ENCODE measurements at places on chromosomes 2 and 18.

GRCh38 chr2:178485356-178485755 is 5.1 kb downstream of the PLEKHA3 start:
- no peak for DNase-seq

DNA sequence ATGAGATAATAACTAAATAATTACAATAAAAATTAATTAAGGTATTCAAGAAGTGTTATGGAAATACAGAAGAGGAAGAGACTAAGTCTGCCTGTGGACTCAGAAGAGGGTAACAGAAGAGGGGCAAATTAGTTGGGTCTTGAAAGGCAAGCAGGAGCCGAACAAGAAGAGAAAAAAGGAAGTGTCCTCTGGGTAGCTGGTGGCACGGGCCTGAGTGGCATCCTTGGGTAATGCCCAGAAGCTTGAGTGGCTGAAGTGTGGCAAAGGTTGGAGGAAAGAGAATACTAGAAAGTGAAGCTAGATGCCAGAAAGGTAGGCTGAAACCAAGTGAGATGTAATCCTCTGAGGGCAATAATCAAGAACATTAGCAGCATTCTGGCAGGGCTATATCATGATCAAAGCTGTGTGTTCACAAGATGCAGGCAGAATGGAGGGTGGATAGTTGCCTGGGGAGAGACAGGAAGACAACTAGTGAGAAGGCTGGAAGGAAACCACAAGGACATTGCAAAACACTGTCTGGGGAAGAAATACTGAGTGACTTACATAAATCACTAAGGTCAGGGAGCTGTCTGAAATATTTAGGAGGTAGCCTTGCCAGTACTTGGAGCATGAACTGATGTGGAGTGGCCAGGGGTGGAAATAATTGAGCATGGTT is 16.2 kb downstream of the DOCK10 start:
- DNase-seq = no peak

GRCh38 chr2:144233733-144234541 is 286.0 kb downstream of the ZEB2 start:
- DNase-seq = no peak

GRCh38 chr2:52704251-52704650 is 1063.4 kb upstream of the CHAC2 start:
- no peak for DNase-seq

GRCh38 chr2:33603416-33603815 is 4.3 kb upstream of the FAM98A start:
- no peak for DNase-seq

- no peak for DNase-seq
Observed at GRCh38 chr2:39433586-39434195, 3.4 kb downstream of the MAP4K3 start.

DNA sequence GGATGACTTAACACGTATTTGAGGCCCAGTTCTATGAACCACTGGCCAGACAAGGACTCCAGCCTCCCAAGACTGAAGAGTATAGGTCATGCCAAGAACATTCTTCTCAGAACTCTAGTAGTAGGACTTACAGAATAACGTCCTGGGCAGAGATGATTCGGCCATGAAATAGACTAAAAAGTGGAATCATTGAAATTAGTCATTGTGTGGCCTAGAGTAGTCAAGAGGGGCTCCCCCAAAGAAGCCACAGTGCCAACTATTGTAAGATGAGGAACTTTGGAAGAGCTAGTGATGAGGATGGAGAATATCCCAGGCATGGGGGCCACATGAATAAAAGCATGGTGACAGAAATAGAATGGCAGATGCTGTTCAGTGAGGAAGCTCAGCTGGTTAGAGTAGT is 101.1 kb downstream of the TRIB2 start:
- no peak for DNase-seq

GRCh38 chr2:42722320-42723190 is 41.4 kb downstream of the OXER1 start:
- DNase-seq = no peak

GRCh38 chr2:230343747-230344146 is 16.8 kb downstream of the SP140L start:
- DNase-seq = no peak

DNA sequence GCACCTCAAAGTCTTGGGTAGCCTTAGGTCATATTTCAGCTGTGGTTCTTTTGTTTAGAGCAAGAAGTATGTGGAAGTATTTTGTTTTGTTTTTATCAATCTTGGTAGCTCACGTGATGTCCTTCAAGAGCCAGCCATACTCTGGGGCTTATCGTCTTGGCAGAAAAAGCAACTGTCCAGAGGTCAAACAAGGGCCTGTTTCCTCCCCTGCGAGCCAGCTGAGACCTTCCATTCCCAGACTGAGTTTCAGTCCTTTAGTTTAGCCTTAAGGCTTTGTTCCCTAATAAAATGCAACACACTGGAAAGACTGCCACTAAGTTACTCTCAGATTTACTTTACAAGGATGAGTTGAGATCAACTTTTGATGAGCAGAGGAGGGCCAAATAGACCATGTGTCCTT is 63.5 kb downstream of the TXNL1 start:
- no peak for DNase-seq

- no peak for DNase-seq
Observed at GRCh38 chr2:48412443-48413250, 117.3 kb upstream of the STON1 start.

GRCh38 chr2:124898827-124899226 is 873.7 kb downstream of the CNTNAP5 start:
- no peak for DNase-seq

DNA sequence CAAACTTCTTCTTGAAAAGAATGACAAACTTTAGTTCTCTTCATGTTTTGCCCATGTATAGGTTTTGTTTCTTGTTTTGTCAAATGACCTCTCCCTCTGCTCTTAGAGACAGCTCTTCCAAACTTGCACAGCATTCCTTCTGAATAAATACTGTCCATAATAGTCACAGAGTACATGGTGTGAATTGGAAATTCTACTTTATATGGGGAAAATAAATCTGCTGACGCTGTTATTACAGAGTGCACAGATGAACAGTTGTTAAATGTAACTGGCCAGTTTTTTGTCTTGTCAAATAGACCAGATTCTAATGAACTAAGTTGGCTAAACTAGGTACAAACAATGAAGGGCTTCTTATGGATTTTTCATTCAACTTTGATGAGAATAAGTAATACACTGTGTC is 115.8 kb upstream of the DTNA start:
- DNase-seq = no peak

- no peak for DNase-seq
Observed at GRCh38 chr2:234950730-234951663, 820 bp upstream of the SH3BP4 start.

- no peak for DNase-seq
Observed at GRCh38 chr2:208266553-208266893, 468 bp downstream of the PIKFYVE start.

DNA sequence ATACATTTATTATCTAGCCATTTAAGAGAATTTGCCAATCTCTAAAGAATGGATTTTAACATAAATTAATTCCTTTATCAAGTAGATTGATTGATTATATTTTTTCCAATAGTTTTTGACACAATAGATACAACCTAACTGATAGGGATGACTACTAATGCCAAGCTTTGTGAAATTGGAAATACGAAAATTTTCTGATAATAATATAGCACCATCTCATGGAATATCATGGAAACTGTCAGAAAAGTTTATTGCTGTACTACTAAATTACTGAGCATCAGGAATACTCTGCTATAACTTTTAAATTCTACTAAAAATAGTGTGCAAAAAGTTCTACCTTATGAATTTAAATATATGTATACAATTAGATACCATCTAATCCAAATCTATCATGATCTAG is 101.8 kb upstream of the MAP2 start:
- no peak for DNase-seq

DNA sequence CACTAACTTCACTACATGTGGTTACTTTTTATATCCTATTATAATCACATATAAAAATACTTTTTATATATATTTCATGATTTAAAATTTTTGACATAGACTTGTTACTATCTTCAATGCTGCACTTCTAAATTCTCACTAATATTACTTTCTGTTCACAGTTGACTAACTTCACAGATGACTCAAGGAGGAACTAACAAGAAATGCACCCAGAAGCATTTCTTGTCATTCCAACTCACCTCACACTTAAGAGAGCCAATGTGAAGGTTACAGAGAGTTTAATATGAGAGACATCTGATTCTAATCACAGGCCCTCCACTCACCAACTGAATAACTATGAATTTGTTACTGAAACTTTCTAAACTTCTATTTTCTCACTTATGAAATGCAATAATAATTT is 399.8 kb upstream of the SLC8A1 start:
- DNase-seq = no peak

- no peak for DNase-seq
Observed at GRCh38 chr2:169107645-169108044, 38.3 kb downstream of the DHRS9 start.

- no peak for DNase-seq
Observed at GRCh38 chr2:30433541-30434299, 13.3 kb upstream of the LCLAT1 start.

GRCh38 chr2:10889651-10890215 is 22.0 kb upstream of the KCNF1 start:
- no peak for DNase-seq

DNA sequence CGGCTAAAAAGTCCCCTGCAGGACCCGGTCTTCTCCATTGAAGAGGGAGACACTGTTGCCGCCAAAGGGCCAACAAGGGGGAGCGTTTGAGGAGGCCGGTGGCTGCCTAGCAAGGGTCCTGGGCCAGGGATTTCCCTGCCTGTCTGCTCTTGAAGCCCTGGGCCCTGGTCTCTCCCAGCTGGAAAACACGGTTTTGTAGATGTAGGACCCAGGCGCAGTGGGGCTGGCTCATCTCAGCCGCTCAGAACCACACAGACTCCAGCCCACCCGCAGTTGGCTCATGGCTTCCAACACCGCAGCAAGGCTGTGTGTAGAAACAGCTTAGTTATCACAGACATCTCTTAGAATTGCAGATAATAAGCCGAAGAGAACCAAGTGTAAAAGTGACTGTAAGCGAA is 57.1 kb upstream of the TWIST2 start:
- no peak for DNase-seq

DNA sequence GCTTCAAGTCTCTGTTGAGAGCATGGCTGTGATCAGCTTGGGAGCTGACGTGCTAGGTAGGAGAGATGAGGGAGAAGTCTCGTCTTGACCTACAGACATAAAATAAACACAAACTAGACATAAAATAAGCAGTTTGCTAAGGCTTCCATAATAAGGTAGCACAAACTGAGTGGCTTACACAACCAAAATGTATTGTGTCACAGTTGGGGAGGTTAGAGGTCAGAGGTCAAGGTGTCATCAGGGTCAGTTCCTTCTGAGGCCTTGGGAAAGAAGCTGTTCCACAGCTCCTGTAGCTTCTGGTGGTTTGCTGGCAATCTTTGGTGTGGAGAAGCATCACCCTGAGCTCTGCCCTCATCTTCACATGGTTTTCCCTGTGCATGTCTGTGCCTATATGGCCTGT is 20.2 kb downstream of the DAW1 start:
- DNase-seq = no peak

DNA sequence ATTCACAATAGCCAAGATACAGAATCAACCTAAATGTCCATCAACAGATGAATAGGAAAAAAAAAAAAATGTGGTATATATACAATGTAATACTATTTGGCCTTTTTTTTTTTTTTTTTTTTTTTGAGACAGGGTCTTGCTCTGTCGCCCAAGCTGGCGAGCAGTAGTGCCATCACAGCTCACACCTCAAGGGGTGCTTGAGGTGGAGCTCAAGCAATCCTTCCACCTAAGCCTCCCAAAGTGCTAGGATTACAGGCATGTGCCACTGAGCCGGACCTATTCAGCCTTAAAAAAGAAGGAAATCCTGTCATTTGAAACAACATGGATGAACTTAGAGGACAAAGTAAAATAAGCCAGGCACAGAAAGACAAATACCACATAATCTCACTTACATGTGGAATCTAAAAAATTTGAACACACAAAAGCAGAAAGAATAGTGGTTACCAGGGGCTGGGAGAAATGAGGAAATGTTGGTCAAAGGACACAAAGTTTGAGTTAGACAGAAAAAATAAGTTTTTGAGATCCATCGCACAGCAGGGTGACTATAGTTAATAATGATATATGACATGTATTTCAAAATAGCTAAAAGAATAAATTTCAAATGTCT is 26.0 kb downstream of the TLK1 start:
- DNase-seq = no peak

- DNase-seq = no peak
Observed at GRCh38 chr2:115165529-115166109, 723.2 kb downstream of the DPP10 start.

DNA sequence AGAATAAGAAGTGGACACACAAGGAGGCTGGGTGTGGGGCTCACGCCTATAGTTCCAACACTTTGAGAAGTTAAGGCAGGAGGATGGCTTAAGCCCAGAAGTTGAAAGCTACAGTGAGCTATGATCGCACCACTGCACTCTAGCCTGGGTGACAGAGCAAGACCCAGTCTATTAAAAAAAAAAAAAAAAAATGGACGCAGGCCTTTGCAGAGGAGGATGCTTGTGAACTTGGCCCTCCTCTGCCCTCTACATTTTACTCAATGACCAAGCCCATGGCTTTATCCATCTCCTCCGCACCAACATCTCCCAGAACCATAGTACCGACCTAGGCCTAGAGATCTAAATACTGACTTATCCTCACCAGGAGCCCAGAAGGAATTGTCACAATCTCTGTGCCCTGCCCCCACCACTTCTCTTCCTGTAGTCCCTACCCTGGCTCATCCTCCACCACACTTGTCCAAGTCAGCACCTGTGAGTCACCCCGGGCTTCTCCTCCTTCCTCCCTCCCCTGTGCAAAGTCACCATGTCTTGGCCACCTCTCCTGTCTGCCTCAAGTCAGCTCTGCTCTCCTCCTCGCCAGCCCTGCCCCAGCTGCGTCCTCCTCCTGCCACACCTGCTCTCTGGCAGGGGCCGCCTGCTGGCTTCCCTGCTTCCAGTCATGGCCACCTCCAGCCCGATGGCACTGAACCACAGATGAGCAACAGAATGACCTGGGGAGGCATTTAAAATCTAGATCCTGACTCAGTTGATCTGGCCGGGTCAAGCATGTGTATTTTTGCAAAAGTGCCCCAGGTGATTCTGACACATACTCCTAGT is 35.8 kb upstream of the ASPRV1 start:
- DNase-seq = peak; percentile 18

GRCh38 chr2:47173986-47174732 is 19.1 kb upstream of the STPG4 start:
- DNase-seq = no peak

DNA sequence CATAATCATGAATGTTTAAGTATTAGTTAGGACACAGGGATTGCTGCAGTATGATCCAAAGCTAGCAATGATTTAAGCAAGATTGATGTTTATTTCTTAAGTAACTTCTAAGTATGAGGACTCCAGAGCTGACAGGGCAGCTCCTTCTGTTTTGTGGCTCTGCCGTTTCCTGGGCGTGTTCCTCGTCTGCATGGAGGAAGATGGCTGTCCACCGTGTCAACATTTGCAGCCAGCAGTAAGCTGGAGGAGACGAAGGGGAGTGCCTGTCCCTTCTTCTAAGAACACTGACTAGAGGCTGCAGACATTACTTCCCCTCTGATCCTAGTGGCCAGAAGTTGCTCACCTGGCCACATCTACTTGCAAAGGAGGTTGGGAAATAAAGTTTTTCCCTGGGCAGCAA is 144.1 kb downstream of the MYO1B start:
- DNase-seq = no peak

Data from activated T-cell treated with anti-CD3 and anti-CD28 coated beads for 48 hours (primary cell).